H4 (cell line): ENCODE measurements at places on chromosomes 5 and 9.

DNA sequence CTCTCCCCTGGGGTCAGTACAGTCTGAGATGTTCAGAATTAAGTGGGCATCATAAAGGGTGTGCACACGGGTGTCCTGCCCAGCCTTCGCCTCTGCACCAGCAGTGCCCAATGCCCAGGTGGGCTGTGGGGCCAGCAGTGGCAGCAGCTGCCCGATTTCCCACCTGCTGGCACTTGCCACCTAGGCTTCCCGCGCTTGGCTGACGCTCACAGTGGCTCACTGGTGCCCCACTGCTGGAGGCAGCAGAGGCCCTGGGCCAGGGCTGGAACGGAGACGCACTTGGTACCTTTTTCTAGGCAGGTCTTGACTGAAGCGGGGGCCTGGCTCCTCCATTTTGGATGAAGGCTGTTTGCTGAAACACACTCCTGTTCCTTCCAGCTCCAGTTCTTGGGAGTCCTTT, 17.0 kb downstream of the MRNIP start:
- DNase-seq = no peak

DNA sequence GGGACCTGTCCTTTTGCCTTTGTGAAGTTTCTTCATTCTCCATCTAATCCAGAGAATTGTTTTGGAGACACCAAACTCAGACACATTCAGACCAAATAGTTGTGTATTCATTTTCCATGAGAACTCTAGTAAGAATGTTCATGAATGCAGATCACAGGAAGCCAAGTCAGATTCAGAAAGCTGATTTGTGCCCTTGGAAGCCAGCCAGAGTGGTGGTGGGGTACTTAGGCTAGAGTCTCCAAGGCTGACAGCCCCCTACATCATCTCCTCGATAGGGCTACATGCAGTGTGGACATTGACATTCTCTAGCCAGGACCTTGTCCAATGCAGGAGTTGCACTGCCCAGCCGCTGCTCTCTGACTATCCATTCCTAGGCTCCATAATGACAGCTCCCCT, 137.6 kb downstream of the UGCG start:
- no peak for DNase-seq

GRCh38 chr5:180291943-180292831, at the start of gene MAPK9:
MAPK9 (minus strand) TSS chr5:180292083; CDS start chr5:180280561, 11,522 bp downstream.
- peak; percentile 75 for DNase-seq

- peak; percentile 88 for DNase-seq
Observed at GRCh38 chr5:160315968-160316367, 3.6 kb upstream of the CCNJL start.

DNA sequence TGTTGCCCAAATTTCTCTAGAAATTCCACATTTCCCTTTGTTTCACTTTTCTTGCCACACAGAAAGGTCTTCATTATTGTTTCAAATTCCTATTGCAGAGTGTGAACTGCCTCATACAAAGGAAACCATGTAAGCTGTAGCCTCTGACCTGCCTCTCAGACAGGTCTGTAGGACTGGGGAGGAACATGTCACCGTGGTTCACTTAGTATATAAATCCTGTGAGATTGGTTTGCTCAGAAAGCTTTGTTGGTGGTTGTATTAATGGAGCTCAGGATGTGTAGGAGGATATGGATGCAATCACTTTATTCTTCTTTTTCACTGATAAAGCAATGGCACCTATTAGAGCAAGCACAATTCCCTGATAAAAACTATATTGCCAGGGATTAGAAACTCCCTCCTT, 4.2 kb downstream of the SGCD start:
- DNase-seq = no peak

DNA sequence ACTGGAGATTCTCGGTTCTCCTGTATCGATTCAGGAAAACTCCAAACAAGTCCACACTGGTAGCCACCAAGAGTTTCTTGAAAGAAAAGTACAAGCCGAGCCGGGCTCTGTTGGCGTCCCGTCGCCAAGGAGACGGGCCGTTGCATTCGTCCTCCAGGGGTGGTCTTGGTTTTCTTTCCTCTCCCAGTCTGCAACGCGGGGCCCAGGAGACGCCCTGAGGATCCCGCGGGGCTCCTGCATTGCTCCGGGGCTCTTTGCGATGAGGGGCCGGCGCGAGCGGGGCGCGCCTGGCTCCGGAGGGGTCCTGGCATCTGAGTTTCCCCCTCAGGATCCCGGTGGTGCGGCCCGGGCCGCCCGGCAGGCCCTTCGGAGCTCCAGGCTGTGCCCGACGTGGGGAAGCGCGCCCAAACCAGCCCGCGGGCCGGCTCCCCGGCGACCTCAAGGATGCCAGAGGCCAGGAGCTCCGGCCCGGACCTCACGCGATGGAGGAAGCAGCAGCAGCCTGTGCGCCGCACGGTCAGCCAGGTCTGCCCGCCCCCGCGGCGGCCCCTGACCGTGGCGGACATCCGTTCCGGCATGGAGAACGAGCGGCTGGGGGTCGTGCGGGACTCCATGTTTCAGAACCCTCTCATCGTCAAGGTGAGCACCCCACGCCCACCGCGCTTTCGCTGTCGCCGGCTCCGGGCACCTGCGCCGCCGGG, at the start of gene CFAP77:
TSS of gene CFAP77 (plus strand) at position 384 of the 701 bp plus-strand sequence. CDS start at position 445, 61 bp downstream.
- no peak for DNase-seq

DNA sequence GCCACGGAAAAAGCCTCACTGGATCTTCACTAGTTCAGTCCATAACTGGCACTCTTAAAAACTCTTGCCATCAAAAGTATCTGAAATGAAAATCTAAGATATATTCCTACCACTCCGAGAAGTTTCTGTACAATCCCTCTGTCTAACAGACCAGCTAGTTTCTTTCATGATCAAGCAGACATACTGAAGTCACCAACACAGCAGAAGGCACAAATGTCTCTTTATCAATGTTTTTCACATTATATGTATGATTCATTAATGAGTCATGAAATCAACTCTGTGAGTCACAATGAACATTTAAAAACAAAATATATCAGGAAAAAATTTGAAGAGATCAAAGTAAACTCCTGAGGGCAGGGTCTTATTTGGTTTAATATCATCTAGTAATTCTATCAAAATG, 50.8 kb downstream of the F2R start:
- DNase-seq = no peak

DNA sequence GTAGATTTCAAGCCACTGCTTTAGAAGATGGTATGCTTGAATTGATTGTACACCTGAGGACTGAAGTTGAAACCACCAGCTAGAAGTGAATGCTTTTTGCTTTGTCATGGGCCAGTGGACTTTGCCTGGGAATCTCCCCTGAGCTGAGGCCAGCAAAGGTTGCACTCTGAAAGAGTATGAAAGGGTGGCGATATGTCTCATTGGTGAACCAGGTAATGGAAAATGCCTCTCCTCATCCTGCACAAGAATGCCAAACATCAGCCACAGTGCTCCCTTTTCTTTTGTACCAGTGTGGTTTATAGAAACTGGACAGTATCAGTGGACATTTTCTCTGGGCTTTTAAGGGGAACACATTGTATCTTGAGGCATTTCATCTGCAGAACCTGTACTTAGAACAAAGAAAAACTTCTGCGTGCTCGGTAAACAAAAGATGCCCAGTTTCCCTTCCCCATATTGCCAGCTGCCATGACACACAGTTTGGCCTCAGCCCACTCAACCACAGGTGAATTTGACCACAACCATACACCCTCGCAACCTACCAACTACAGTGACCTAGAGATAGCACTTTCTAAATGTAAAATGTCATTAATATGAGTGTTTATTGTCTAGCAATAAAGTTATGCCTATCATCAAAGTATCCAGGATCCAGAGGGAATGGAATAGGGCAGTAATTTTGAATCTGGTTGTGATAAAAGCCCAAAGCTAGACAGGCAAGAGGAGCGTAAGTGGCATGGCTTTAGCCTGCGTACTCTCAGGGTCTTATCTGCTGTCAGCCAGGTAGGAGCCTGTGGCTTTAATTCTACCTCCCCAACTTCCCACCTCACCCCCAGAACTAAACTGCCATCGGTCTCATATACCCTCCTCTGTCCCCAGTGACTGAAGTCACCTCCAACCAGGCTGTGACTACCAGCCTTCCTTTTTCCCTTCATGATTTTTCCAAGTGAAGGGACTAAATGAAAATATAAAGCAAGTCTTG, 79.5 kb upstream of the LHFPL2 start:
- no peak for DNase-seq

DNA sequence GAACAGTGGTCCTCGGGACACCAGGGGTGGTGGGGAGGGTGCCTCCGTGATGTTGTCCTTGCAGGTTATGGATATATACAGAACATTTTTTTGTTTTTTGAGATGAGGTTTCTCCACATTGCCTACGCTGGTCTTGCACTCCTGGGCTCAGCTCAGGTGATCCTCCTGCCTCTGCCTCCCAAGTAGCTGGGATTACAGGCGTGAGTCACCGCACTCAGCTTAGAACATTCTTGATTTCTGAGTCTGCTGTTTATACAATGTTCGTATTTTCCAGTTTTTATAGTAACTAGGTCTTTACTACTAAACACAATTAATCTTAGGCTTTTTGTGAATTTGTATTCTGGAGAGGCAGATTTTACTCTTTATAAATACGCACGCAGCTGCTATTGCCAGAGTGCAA, 6.0 kb downstream of the PMPCA start:
- no peak for DNase-seq

- DNase-seq = no peak
Observed at GRCh38 chr5:36444582-36445418, 143.1 kb upstream of the RANBP3L start.

- no peak for DNase-seq
Observed at GRCh38 chr9:137705443-137705863, 86.6 kb downstream of the EHMT1 start.

DNA sequence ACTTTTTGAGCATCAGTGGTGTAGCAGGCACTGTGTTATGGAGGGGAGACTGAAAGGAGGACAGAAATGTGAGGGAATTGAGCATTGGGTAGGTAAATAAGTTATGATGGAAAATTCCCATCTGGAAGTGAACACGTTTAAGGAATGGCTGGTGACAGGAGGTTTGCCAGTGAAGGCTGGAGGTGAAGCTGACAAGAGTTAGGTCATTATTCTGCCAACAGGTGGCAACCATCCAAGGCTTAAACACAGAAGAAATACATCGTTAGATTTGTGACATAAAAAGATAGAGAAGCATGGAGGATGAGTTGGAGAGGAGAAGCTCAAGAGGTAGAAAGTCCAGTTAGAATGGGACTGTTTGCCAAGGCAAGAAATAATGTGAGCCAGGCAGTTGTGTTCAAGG, 455.3 kb upstream of the SGCD start:
- no peak for DNase-seq

DNA sequence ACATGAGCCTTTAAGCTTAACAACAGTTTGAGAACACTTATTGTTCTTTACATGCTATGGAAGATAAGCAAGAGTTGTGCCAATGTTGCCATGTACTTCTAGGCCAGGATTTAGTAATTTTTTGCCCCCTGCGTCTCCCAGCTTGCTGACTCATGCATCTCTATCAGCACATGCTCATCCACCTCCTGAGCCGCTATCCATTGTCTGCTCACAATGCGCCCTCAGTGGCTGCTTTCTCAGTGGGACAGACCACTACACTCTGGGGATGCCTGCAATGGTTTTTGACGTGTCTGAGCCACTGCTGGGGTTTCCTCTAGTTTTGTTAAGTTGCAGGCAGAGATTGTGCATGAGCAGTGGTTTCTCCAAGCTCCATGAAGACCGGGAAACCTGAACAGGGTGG, 50.9 kb upstream of the PHF2 start:
- DNase-seq = no peak

DNA sequence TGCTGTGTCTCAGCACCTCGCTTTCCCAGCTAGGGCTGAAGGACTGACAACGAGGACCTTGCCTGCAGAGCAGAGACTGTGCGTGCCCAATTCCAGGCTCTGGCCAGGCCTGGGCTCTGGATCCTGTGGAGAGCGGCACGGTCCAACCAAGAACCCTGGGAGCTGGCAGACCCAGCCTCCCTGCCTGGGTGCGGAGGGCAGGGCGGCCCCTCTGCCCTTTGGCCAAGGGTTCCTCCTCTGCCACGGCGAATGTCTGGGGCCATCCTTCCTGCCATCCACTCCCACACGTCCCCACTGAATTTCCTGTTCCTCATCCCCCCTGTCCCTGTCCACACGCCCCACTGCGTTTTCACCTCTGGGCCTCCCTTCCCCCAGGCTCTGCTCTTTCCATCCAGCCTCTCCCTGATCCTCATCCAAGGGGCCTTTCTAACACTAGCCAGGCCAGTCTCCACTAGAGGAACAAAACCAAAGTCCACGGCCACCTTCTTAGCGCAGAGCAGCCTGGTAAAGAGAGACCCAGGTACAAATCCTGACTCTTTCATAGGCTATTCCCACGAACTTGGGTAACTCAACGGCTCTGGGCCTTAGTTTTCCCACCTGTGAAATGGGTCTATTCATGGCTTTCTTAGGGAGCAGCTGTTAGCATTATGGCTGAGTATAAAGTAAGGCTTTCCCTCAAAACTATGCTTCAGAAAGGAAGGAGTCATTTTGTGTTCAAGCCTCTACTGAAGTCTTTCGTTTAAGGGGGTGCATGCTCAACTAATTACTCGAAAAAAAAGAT, 95.5 kb upstream of the PHYKPL start:
- DNase-seq = no peak

DNA sequence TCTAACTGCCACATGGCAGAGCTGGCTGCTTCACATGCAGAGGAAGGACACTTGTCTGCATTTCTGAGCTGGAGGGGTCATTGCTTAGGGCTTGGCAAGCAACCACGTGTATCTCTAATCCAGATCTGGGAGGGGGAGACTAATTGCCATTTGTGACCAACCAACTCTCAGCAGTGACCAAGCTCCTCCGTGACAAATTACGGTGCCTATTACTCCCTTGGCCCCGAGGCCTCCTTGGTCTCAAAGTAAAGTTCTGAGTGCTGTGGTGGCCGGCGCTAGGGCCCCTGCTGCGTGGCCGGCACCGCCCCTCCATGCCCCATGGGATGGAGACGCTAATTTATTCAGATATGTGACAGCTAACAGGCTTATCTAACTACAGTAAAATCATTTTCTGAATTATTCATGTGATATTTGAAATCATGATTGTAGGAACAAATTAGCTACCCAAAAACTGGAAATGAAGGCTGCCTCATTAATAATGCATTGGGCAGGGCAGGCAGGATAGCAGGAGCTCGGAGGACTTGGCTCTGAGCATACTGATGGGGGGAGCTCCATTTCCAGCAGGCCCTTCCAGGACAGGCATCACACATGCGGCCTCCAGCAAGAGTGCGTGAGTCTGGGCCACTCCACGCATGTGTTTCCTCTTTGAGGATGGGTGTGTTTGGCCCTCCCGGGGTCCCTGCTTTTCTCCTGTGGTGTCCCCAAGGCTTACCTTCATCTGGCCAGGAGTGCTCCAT, 67.7 kb downstream of the C5orf15 start:
- DNase-seq = no peak

GRCh38 chr5:110865400-110866094, 126.7 kb downstream of the SLC25A46 start:
- DNase-seq = peak; percentile 68

GRCh38 chr5:30596495-30597064, 596.9 kb upstream of the CDH6 start:
- DNase-seq = no peak

- DNase-seq = no peak
Observed at GRCh38 chr9:5629312-5630080, 589 bp downstream of the RIC1 start.

DNA sequence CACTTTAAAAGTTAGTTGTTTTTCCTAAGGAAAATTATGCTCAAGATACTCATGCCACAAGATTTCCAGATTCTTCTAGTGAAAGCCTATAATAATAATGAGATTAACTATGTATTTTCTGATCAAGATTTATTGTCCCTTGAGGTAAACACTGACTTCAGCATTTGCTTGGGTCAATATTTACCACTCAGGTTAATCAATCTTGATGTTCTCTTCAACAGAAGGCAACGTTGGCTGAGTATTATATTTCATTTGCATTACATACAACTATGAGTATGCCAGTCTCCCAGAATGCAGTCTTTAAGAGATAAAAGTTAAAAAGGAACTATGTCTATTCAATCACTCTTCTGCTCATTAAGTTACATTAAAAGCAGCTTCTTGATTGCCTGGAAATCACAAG, 115.6 kb downstream of the GPR21 start:
- DNase-seq = no peak
